ENCODE measurements at places on chromosomes 4 and X.
A peak's percentile ranks its signal among the peaks of the same experiment; 100 is the strongest.

GRCh38 chrX:46984705-46985104, 72.5 kb downstream of the JADE3 start:
- DNase-seq, result no peak

GRCh38 chrX:112735147-112735546, 55.4 kb upstream of the LHFPL1 start:
- no peak for DNase-seq

GRCh38 chr4:6263526-6264224, 6.0 kb upstream of the WFS1 start:
- no peak for DNase-seq

GRCh38 chr4:165780735-165781134, 92.3 kb upstream of the TLL1 start:
- DNase-seq, result no peak

DNA sequence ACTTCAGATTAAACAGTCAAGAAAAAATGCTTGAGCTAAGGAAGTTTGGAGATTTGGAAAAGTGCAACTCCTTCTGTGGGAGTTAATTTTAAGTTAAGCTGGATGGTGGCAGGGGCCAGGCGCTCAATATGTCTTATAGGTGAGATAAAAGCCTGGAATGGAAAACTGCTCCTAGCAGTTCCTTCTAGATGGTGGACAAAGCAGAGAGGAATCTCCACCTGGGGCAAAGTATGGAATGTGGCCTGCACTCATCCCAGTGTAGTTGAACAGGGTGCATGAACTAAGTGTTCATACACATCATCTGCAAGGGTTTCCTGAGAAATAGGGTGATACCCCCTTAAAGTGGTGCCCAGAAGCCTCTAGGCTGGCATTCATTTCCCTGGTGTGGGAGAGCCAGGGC, 227.1 kb downstream of the FGF13 start:
- DNase-seq, result no peak

DNA sequence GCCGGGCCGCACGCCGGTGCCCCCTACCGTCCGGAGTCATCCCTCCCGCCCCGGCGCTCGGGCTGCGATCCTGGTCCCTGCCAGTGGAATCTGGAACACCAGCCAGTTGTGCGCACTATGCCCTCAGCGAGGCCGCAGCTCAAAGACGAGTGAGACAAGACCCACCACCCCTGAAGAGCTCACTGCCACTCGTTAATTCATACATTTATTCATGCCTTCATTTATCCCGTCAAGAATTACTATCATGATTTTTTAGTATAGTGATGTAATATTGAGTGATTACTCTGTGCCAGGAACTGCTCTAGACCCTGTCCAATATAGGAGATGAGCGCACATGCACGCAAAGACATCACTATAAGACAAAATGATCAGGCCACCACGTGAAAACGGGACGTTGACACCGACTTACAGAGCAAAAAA, 247 bp upstream of the PPA2 start:
- peak; percentile 85 for DNase-seq

GRCh38 chrX:111519215-111519614, 7.8 kb downstream of the SERTM2 start:
- no peak for DNase-seq

GRCh38 chr4:137909529-137910309, 332.4 kb downstream of the SLC7A11 start:
- no peak for DNase-seq

DNA sequence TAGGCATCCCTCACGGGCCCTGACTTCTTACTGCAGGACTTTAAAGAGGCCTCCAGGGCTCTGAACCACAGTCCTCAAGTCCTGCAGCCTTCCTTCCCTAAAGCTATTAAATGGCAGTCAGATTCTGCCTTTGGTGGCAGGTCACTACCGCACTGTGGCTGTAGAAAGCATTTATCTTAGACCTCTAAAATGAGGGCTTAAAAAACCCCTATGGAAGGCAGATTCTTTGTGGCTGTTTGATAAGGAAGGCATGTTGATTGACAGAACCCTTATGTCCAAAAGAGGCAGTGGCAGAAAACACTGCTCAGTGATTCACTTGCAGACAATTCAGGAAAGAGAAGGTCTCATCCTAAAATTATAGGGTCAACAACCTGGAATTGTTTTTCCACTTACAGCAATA, 79.2 kb downstream of the FBXL5 start:
- no peak for DNase-seq

- no peak for DNase-seq
Observed at GRCh38 chr4:132998585-132999230, 150.4 kb upstream of the PCDH10 start.

DNA sequence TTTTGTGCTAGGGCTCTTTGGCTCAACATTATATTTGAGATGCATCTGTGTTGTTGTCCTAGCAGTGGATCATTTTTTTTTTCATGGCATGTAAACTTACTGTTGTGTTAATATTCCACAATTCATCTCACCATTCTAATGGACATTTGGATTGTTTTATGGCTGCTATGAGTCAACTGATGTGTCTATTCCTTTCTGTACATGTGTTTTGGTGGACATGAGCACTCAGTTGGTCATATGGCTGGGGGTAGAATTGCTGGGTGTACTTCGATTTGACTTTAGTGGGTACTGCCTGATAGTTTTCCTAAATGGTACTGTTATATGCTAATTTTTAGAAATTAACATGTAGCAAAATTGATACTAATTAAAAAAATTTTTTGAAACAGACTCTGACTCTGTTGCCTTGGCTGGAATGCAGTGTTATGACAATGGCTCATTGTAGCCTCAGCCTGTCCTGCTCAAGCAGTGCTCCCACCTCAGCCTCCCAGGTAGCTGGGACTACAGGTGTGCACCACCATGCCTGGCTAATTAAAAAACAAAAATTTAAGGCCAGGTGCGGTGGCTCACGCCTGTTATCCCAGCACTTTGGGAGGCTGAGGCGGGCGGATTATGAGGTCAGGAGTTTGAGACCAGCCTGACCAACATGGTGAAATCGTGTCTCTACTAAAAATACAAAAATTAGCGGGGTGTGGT, 9.0 kb downstream of the FAM193A start:
- no peak for DNase-seq

GRCh38 chrX:72029483-72030411, 102.0 kb downstream of the RTL5 start:
- no peak for DNase-seq

GRCh38 chrX:10797466-10797865, 177.1 kb upstream of the MID1 start:
- DNase-seq, result no peak

DNA sequence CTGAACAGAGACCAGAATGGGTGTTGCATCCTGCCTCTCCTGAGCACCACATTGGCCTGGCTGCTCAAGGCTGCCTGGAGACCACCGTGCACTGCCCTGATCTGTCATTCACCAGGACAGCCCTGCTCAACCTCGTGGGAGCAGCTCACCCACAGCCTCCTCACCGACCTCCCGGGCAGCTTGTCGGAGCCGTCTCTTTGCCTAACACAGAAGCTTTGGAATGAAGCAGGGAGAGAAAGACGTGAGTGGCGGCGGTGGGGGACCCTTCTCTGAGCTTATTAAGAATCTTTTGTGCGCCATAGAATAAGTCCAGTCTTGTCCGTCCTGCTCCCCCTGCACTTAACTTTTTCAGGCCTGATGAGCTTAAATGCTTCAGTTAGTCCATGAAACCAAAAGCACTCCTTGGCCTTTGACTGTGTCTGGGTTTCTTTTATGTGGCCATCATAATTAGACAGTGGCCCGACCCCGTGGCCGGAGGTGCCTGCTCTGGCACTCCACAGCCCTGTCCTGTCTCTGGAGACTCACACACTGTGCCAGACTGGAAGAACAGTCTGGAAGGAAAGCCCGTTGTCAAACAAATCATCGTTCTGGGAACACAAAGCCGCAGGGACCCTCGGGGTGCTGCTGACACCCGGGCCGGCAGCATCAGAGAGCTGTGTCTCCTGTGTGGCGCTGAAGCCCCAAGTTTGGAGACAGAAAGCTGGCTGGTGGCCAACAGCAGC, 192.8 kb downstream of the BCOR start:
- DNase-seq, result no peak

DNA sequence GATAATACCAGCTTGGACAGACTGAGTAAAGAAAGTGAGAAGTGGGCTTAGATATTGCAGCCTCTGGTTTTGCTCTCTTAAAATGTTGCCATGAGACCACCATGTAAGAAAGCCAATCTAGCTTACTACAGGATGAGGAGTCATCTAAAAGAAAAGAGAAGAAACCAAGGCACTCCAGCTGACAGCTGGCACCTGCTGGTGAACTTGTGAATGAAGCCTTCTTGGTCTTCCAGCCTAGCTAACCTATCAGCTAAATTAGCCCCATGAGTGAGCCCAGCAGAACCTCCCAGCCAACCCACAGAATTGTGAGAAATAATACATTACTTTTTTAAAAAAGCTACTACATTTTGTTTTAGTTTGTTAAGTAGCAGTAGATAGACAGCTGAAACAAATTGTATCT, 154.5 kb upstream of the QRFPR start:
- DNase-seq, result no peak

DNA sequence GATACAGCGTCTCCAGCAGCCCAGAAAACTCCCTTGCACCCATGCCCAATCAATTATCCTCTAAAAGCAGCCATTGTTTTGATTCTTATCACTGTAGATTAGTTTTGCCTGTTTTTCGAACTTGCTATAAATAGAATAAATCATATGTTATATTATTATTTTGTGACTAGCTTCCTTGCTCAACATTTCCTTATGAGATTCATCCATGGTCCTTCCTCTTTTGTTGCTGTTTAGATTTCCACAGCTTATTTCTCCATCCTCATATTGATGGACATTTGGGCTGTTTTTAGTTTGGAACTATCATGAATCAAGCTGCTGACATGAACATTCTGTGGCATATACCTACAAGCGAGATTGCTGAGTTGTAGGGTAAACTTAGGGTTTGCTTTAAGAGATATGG, 595.3 kb downstream of the BCOR start:
- DNase-seq, result no peak

GRCh38 chr4:152643153-152644035, 36.4 kb downstream of the TMEM154 start:
- DNase-seq, result no peak

GRCh38 chrX:107629540-107629909, 1.2 kb downstream of the PRPS1 start:
- peak; percentile 34 for DNase-seq

GRCh38 chr4:133000012-133000411, 149.1 kb upstream of the PCDH10 start:
- no peak for DNase-seq

DNA sequence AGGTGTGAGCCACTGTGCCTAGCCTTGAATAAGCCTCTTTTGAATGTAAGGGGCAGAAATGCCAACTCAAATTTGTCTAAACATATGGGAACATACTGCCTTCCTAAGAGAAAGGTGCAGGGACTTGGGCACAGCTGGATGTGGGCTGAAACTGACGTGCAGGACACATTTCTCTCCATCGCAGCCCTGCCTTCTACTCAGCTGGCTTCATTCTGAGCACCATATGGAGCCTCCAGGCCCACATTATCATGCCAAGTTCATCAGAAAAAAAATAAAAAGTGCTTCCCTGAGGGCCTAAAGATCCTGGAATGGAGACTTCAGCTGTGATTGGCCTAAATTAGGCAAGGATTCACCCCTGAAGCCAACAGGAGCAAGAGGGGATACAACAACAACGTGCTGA, 386.2 kb downstream of the RAB28 start:
- no peak for DNase-seq

- DNase-seq, result no peak
Observed at GRCh38 chr4:124203613-124204238, 508.8 kb downstream of the ANKRD50 start.

- DNase-seq, result no peak
Observed at GRCh38 chrX:7155163-7155562, 7.2 kb upstream of the PUDP start.

GRCh38 chr4:115770046-115770543, 656.7 kb upstream of the NDST4 start:
- DNase-seq, result no peak

GRCh38 chr4:159121371-159121770, 18.5 kb downstream of the RAPGEF2 start:
- no peak for DNase-seq

DNA sequence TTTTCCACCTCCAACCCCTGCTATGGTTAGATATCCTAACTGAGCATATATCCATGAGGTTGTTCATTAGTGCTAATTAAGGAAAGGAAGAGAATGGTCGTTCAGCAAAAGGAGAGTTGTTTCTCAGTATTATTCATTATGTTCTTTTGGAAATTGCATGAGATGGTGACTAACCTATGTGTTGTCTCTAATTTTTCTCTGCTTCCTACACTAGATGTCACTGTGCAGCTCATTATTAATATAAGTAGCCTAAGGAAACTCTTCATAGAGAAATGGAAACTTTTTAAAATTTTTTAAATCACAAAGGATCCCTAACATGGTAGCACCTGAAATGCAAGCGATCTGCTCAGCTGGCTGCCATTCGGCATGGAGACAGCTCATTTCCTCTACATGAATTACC, 67.7 kb upstream of the FAM9A start:
- no peak for DNase-seq

DNA sequence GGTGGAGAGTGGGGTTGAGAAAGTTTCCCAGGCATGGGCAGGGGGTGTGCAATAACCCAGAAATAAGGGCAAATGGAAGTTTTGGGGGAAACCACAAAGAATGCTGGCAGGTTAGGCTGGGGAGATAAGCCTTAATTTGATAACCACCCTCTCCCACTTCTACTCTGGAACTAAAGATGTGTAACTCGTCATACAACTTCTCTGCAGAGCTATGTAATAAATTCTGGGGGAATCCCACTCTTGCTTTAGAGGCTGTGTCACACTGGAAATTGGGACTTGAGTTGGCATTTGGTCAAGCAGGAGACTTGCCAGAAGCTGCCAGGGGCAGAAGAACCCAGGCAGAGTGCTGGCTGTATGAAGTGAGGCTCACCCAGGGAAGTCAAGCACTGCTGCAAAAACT, 170.9 kb upstream of the CPEB2 start:
- DNase-seq, result no peak

- DNase-seq, result no peak
Observed at GRCh38 chr4:33088713-33089112, 2368.5 kb downstream of the PCDH7 start.

GRCh38 chr4:53885668-53886067, 178.7 kb downstream of the CHIC2 start:
- DNase-seq, result no peak

- DNase-seq, result no peak
Observed at GRCh38 chr4:53706422-53707032, 115.2 kb upstream of the LNX1 start.

- no peak for DNase-seq
Observed at GRCh38 chr4:88277711-88278225, 6.6 kb downstream of the PPM1K start.

DNA sequence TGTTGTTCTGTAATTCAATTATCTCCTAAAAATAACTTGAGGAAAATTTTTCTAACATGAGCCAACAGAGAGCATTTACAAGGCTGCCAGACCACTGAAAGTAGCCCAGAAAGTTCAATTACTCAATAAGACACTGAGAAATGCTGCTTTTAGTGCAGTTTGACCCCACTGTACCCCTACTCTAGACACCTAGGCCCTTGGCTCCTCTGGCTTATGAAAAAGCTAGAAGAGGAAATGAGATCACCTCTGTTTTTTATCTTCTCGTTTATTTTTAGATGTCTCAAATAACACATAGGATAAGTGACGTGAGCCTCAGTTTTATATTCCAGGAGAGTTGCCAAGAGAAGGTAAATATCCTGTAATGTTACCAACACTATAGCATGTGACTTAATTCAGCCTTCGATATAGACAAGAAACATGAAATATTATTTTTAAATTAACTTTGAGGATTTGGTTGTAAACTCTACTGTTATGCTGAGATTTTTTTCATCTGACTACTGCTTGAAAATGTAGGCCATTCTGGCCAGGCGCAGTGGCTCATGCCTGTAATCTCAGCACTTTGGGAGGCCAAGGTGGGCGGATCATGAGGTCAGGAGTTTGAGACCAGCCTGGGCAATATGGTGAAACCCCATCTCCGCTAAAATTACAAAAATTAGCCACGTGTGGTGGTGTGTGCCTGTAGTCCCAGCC, 24.4 kb downstream of the TNIP3 start:
- DNase-seq, result no peak
